AG04450 (cell line): ENCODE measurements at places on chromosomes 3 and 15.

DNA sequence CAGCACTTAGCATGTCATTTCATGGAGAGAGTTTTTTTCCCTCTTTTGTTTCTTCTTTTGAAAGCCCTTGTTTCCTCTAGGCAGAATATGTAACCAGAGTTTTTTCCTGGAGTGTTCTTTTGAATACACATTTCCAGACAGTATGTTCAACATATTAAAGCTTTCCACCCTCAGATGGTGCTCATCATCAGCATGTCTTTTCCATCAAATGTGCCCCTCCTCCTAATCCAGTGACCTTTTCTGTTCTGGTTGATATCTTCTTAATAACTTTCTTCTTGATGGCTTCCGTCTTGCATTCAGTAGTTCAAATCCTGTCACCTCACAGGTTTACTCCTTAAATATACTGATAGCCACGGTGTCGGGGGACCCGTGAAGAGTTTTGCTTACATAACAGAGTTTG is 78.6 kb downstream of the FNDC3B start:
- DNase-seq, result no peak

DNA sequence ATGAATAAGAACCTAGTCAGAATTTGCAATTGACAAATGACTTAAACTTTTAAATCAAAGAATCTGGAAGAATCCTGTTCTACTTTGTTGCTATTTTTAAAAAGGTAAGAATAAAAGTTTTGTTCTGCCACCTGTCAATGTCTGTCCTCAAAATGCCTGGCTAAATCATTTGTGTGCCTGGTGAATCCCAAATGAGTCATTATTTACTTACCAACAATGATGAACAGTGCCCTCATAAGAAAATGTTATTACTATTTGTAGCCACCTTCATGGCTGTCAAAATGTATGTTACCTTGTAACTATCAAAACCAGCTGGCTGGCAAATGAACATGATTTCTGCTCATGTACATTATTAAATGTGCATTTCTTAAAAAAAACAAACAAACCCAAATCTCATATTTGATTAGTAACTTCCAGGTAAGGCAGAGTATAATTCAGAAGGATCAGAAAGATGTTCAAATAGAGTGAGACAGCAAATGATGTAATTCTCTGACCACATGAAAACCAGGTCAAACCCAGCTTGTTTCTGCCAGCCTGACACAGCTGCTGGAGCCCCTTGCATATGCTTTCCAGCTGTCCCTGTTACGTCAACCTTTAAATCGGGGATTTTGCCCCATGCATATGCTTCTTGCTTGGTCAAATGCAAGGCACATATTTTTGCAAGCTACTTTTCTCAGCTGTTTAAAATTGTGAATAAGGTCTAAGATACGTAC is 137.9 kb downstream of the SSR3 start:
- no peak for DNase-seq

- no peak for DNase-seq
Observed at GRCh38 chr3:13574798-13575451, 26.0 kb downstream of the FBLN2 start.

- DNase-seq, result no peak
Observed at GRCh38 chr3:9399337-9399703, 1.9 kb downstream of the SETD5 start.

DNA sequence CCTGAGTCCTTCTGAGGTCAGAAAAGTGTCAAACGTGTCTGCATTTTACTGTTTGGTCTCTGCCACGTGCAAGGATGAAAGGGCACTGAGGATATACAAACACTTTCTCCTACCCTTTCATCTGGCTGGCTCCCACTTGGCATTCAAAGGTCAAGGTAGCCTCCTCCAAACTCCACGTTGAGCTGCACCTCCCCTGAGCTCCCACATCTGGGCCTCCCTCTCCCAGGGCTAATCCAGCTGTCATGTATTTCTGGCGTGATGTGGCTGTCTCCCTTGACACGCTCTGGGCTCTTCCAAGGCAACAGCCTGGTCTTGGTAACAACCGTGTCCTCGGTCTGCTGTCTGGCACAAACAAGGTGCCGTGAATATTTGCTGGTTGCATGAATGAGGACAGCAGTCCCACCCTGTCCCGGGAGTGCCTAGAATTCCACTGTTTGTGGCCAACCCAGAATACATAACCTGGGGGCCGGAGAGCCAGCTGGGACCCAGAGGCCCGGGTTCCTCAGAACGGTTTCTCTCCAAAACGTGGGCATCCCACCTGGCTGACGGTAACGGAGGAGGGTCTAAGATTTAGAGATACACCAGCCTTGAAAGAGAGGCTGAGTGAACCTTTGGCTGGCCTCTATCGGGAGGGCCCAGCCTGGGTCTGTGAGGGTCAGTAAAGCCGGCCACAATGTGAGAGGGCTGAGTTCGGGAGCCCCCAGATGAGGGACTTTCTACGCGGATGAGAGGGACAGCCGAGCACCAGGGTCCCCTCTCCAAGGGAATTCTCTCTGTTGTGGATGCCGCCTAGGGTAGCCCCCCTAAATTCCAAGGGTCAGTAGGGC is 767 bp downstream of the GLT8D1 start:
- no peak for DNase-seq

DNA sequence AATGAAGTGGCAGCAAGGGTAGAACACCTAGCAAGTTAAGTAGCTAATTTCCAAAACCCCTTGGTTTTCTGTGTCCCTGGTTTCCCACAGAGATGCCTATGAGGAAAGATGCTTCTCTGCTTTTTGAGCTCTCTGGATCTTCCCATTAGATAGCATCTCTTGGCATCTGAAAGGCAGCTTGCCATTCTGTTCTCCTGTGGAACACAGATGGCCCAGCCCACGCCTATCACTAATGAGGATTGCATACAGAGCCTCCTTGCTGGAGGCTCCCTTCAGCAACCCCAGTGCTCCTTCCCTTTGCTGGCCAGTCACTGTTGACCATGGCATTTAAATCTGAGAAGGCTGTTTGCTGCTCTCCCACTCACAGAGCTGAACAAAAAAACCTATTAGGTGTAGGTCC is 34.4 kb upstream of the ETV5 start:
- DNase-seq, result no peak

DNA sequence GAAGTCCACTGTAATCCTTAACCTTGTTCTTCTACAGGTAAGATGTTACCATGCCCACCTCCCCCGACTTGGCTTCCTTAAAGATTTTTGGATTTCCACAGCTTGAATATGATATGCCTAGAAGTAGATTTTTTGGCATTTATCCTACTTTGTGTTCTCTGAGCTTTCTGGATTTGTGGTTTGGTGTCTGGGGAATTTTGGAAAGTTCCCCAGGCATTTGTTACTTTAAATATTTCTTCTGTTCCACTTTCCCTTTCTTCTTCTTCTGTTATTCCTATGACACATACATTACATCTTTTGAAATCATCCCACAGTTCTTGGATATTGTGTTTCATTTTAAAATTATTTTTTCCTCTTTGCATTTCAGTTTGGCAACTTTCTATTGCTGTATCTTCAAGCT is 122.1 kb upstream of the TMEM108 start:
- no peak for DNase-seq

DNA sequence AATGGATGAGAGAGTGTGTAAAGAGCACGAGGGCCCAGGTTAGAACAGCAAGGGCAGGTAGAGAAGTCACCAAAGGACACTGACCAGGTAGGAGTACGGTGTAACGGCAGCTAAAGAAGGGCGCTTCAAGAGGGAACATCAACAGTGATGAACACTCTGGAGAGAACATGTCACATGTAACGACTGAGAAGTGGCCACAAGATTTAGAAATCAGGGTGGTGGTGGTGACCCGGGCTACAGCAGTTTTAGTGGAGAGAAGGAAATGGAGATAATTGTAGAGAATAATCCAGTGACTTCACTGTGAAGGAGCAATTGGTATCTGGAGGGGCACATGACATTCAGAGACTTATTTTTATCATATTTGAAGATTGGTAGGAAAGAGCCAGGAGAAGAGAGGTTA is 1.2 kb upstream of the C15orf40 start:
- DNase-seq, result no peak

DNA sequence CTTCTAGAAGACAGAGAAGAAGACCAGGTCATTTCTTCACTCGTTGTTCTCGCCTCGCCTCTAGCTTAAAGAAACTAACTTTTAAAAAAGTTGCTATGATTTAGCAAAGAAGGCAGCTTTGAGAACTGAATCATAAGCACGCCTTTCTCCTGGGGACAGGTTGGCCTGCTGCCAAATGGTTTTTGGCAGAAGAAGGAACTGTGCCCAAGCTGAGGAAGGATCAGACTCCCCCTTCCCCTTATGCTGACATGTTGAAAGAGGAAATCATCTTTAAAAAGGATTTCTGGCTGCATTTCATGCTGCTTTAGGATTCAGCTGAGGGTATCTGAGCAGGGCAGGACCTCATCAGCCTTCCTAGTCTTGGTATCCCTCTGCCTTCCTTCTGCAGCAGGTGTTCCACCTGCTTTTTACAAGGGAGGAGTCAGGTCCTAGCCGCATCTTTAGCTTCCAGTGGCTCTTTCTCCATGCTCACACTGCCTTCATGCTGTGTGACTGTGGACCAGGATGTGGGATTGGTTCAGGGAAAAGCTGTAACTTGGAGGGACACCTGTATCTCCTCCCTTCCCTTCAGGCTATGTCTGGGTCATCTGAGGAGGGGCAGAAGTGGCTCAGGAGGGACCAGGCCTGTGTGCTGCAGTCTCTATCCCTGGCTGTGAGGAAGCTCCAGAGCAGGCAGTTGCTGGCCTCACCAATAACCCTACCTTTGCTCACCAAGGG is 34.1 kb upstream of the HACD2 start:
- peak; percentile 39 for DNase-seq
